Activated CD4-positive, alpha-beta T cell treated with anti-CD3 and anti-CD28 coated beads, Interleukin-2, amount 10 ng/mL, durations not matched to agents 7 days and 5 days (primary cell): ENCODE measurements at places on chromosomes 1 and 21. TPM values are rescaled to one million over a fixed set of nuclear protein-coding genes. Genes with fewer than 3 reads are reported as not detected.

GRCh38 chr1:75293270-75293669 is 159.1 kb downstream of the LHX8 start:
- no peak for DNase-seq

GRCh38 chr1:234720709-234721441 is 110.9 kb upstream of the IRF2BP2 start:
- no peak for DNase-seq

LCE1D gene
- total RNA-seq: not detected

DNALI1 gene
- 0.40 TPM for total RNA-seq

NT5C1A gene
- total RNA-seq: not detected

- DNase-seq: no peak
Measured at GRCh38 chr1:27379564-27380122, 3.5 kb downstream of the CD164L2 start.

GRCh38 chr21:42527489-42528158 is 14.0 kb downstream of the SLC37A1 start:
- DNase-seq: peak; percentile 82

PCP4L1 gene
- total RNA-seq: 0.15 TPM

FAM3B gene
- total RNA-seq: not detected

ZMYND12 gene
- total RNA-seq: 0.56 TPM

- DNase-seq: peak; percentile 69
Measured at GRCh38 chr1:10507111-10507879, 32.5 kb downstream of the PEX14 start.

DNA sequence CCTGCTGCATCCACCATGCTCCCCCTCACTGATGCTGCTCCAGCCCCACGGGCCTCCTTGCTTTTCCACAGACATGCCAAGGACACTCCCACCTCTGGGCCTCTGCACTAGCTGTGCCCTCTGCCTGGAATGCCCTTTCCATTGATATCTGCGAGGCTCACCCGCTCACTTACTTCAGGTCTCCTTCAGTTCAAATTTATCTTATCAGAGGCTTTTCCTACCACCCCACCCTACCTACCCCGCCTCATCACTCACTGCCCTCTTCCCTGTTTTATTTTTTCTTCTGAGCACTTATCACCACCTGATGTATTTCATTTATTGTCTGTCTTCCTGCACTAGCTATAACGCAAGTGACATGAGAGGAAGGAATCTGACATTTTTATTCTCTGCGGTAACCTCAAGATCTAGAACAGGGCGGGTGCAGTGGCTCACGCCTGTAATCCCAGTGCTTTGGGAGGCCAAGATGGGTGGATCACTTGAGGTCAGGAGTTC is 7.0 kb downstream of the HSPG2 start:
- DNase-seq: no peak

SZT2 gene
- total RNA-seq: 66.6 TPM

- DNase-seq: no peak
Measured at GRCh38 chr1:8728464-8728863, 89.0 kb downstream of the RERE start.

GRCh38 chr21:26100573-26100972 is 70.0 kb downstream of the APP start:
- no peak for DNase-seq

GRCh38 chr1:220921498-220921897 is 42.3 kb downstream of the HLX start:
- DNase-seq: no peak

GRCh38 chr1:30173560-30173959 is 549.8 kb downstream of the MATN1 start:
- no peak for DNase-seq

C1orf141 gene
- total RNA-seq: not detected

TMEM54 gene
- total RNA-seq: not detected

GRCh38 chr1:234484991-234485739 is 6.2 kb upstream of the TARBP1 start:
- DNase-seq: no peak

DNA sequence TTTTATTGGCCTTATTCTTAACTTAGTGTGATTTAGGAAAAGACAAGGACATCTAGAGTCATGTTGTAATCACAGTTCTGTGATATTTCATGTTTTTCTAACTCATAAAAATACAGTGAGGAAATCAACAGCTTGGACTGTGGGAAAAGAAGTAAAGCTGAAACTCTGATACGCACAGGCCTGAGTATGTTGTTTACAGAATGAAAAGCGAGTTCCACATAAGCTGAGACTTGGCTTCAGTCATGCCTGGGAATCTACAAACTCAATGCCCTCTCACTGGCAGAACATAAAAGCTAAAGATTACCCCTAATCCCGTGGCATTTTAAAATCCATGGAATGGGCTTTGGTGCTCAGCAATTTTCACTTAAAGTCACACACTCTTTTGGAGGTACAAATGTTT is 23.6 kb upstream of the ATP5PO start:
- DNase-seq: no peak

TRIM17 gene
- total RNA-seq: 0.73 TPM

DNA sequence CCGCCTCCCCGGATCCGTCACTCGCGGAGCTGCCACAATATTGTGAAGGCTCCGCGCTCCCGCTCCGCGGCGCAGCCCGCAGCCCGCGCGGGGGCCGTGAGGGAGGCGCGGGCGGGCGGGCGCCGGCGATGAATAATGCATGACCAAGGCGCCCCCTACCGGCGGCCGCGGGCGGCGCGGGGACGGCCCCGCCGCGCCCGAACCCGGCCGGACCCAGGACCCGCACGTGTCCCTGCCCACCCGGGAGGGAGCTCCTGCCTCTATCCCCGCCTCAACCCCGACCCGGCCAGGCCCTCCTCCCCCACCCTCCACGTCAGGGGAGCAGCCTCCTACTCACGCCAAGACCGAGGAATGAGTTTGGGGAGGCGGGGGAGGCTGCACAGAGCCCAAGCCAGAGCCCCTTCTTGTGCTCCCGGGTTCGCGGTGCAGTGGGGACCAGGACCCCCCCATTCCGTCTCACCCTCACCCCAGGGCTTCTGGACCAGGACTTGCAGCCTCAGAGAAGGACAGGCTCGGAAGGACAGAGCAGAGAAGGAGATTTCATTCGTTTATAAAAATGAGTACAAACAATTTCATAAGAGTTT is 70.8 kb upstream of the CASZ1 start:
- DNase-seq: peak; percentile 61

DNA sequence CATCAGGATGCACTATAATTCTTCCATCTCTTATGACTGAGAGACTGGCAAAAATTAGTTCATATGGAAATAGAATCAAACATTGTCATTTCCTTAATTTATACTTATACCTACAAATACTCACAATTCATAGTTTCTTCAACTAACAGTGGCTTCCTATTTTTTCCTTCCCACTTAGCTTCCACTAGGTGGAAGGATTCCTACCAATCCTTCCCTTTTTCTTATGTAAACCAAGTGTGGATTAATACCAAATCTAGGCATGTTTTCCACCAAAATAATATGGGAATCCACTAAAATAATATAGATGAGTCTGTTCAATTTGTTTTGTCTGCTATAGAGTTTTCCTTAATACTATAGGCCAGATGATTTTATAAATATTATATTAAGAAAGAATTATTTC is 1537.1 kb downstream of the PLA2G4A start:
- DNase-seq: no peak

- no peak for DNase-seq
Measured at GRCh38 chr1:32091591-32091990, 16.3 kb upstream of the KPNA6 start.

- no peak for DNase-seq
Measured at GRCh38 chr1:86151427-86151826, 5.1 kb downstream of the COL24A1 start.

GRCh38 chr1:213325482-213325881 is 274.4 kb downstream of the RPS6KC1 start:
- DNase-seq: no peak

GRCh38 chr1:46180082-46180616 is 3.9 kb upstream of the P3R3URF start:
- peak; percentile 23 for DNase-seq

- no peak for DNase-seq
Measured at GRCh38 chr21:46069166-46069565, 28.7 kb upstream of the COL6A2 start.

GRCh38 chr1:28354121-28354520 is 15.4 kb upstream of the PHACTR4 start:
- DNase-seq: no peak

- DNase-seq: no peak
Measured at GRCh38 chr21:35168735-35169134, 119.6 kb upstream of the RUNX1 start.

PTPRF gene
- 0.42 TPM for total RNA-seq

- DNase-seq: no peak
Measured at GRCh38 chr1:156551066-156551643, 21.2 kb downstream of the IQGAP3 start.

- peak; percentile 85 for DNase-seq
Measured at GRCh38 chr21:17611414-17612022, 1.2 kb downstream of the BTG3 start.

- DNase-seq: peak; percentile 43
Measured at GRCh38 chr1:184075055-184076029, 23.8 kb downstream of the TSEN15 start.

DNA sequence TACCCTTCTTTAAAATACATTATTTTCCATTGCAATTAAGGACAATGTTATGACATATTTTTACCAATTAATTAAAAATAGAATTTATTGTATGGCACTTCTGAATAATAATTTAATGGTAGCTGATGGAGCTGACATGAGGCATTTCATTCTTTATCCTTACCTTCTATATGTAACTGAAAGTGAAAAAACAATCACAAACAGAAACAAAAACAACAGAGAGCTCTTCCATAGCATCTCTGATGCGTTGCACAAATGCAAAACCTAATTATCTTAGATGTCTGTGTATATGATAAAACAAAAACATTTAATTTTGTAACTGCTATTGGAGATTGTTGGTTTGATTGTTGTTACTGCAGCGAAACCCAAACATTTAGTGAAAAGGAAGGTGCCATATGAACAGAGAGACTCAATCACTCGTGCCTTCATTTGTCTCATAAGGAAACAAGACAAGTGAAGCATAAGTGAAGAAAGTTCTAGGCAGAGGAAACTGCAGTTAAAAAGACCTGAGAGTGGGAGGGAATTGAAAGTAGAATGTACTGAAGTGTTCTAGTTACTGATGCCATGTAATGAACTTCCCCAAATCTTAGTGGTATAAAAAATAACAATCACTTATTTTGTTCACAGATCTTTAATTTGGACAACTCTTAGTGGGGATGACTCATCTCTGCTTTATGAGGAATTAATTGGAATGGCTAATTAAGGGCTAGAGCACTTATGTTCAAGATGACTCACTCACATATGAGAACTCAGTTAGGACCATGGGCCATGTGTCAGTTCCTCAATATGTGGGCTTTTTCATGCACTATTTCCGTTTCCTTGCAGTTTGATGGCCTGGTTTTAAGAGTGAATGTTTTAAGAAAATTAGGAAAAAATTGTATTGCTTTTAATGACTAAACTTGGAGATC is 245.0 kb upstream of the OLFM3 start:
- DNase-seq: no peak

DNA sequence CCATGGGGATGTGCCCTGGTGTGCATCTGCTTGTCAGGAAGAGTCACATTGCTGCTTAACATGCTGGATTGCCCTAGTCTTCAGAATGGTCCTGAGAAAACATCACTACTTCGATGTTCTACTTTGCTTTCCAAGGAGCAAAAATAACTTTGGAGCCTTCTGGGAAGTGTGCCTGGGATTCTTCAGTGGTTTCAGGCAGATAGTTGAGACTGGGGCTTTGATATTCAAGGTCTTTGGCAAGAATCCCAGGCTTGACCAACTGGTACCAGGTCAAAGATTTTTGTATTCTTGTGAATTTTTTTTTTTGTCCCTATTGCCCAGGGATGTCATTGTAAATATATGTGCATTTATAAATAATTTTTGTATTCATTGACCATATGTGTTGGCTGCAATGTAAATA is 51.4 kb downstream of the LRIG2 start:
- DNase-seq: no peak

- no peak for DNase-seq
Measured at GRCh38 chr1:220875260-220875659, 4.0 kb upstream of the HLX start.

DNA sequence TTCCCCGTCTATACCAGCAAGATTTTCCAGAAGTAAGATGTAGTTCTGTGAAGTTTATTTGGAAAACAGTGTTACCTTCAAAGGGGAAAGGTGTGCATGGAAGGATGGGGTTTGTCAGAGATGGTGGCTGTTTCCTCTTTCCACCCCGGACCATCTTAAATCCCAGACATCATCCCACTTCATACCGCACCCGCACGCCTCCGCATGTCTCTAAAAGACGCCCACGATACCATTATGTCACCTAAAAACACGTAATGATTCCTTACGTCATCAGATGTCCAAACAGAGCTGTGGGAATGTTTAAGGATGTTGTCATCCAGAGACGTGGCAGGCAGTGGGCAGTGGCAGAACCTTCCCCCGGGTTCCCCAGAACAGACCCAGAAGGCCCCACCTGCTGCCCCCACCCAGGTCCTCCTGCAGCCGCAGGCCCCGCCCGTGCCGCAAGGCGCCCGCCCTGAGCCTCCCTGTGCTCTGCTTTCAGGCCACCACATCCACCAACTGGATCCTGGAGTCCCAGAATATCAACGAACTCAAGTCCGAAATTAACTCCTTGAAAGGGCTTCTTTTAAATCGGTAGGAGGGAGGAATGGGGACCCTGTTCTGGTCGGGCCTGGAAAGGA is 152.2 kb downstream of the PEX14 start:
- no peak for DNase-seq

SH2D2A gene
- 63.5 TPM for total RNA-seq

DNA sequence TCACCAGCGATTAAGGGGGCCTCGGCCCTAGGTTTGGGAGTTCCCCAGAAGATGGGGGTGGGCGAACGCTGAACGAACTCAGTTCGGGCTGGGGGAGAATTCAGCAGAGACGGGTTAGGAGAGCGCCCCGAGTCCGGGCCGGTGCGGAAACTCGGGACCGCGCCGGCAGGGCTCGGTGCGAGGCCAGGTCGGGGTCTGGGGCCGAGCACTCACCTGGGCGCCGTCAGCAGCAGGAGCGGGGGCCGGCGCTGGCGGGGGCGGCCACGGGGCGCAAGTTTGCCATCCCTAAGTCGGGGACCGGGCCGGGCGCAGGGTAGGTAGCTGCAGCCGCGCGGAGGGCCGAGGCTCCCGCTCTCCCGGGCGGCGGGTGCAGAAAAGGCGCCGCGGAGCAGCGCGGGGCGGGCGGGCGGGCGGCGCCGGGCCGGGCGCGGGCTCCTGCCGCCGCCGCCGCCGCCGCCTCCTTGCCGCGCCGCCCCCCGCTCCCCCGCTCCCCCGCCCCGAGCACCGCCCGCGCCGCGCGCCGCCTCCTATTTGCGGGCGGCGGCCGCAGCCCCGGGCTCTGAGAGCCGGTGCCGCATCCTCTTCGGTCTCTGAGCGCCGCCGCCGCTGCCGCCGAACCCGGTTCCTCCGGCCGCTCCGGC is 349 bp downstream of the ADGRB2 start:
- no peak for DNase-seq

DNA sequence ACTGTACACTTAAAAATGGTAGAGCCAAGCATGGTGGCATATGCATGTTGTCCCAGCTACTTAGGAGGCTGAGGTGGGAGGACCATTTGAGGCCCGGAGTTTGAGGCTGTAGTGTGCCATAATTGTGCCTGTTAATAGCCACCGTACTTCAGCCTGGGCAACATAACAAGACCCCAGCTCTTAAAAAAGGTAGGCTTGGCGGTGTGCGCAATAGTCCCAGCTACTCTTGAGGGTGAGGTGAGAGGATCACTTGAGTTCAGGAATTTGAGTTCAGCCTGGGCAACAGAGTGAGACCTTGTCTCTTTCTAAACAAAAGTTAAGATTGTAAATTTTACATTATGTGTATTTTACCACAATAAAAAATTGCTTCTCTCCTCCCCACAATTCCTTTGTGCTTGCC is 19.7 kb downstream of the FNBP1L start:
- DNase-seq: no peak

HENMT1 gene
- total RNA-seq: 22.7 TPM

RUNX3 gene
- total RNA-seq: 125 TPM
